ENCODE measurements at places on chromosomes 4 and X.

DNA sequence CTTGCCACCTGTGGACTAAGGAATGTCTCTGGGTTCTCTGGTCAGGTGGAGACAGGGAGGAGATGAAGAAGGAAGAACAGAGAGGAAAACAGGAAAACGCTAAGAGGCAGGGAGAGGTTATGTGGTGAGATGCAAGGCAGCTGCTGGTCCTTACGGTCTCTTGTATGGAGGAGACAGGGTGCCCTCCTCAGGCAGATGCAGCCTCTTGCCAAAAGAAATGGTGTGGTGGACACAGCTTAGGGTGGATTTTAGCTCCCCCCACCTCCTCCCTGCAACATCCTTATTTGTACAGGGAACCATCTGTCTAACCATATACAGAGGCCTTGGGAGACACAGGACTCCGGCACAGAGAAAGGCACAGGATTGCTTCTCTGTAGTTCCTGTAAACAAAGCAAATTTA lies 9.7 kb downstream of the OCIAD2 start:
- DNase-seq: peak; percentile 25

- no peak for DNase-seq
Measured at GRCh38 chr4:2822461-2823300, 21.0 kb upstream of the ADD1 start.

- DNase-seq: no peak
Measured at GRCh38 chrX:130628516-130628915, 226.7 kb downstream of the RBMX2 start.

DNA sequence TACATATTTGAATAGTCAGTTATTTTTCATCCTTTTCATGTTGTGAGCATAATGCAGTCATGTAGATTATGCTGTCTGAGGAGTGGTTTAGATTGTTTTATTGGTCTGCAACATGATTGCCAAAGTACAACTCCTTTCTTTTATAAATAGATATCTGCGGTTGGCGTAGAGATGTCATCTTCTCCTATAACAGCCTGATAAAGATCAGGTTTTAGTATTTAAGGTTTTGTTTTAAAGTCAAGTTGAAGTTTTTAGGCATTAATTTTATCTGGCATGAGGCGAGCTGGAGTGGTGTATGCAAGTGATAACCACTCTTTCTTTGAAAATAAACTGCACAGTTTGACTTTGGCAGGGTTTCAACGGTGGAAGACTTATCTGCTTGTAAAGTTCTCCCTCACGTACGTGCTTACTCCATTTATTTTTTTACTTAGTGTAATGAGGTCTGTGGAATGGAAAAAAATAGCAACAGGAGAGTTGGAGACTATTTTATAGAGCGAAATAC lies 126.3 kb downstream of the FBXO8 start:
- peak; percentile 92 for DNase-seq

- DNase-seq: no peak
Measured at GRCh38 chr4:102137217-102137616, 208.1 kb downstream of the SLC39A8 start.

- DNase-seq: no peak
Measured at GRCh38 chr4:57430726-57431125, 320.5 kb upstream of the IGFBP7 start.

DNA sequence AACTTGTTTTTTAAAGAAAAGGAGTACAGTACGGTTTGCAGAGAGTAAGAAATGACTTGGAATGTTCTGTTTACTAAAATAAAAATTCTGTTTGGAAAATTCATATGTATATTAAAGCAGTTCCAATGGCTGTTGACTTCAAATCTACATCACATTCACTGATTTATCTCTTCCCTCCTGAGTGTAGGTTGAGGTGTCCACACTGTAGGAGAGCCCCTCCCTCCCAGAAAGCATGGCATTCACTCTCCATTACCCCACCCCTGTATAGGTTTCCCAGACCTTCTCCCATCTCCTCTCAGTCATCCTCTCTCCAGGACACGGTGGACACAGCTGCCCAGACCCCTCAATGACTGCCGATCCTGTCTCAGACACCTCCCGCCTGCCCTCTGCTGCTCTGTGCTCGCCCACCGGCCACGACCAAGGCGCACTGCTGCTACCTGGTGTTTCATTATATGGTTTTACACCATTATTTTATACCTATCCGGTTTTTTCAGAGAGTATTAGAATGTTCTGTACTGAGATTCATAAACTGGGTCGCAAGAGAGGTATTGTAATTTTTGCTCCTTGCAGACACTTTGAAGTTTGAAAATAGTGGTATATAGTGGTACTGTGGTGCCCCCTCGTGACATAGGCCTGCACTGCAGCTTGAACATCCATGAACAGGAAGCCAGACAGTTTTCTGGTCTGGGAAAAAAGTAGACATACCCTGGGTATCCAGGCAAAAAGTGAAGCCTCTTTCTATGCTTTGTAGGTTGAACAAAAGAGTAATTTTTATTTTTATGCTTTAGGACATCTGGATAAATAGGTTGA lies 38.8 kb upstream of the BEX4 start:
- DNase-seq: peak; percentile 77

- no peak for DNase-seq
Measured at GRCh38 chrX:148541584-148541940, 41.1 kb downstream of the AFF2 start.

GRCh38 chr4:121951521-121952110 lies at the start of gene TRPC3:
Gene TRPC3 (minus strand): TSS chr4:121952060. CDS start chr4:121951680, 380 bp downstream.
- DNase-seq: no peak

GRCh38 chrX:28581522-28581921 lies 5.7 kb upstream of the IL1RAPL1 start:
- DNase-seq: no peak

- DNase-seq: no peak
Measured at GRCh38 chrX:486325-486724, 99.6 kb upstream of the PPP2R3B start.

GRCh38 chrX:30597216-30598012 lies 19.8 kb upstream of the TASL start:
- DNase-seq: no peak

GRCh38 chr4:26941951-26942350 lies 81.3 kb downstream of the STIM2 start:
- DNase-seq: peak; percentile 49

- DNase-seq: no peak
Measured at GRCh38 chrX:14963447-14964236, 90.4 kb downstream of the MOSPD2 start.

- no peak for DNase-seq
Measured at GRCh38 chr4:155430895-155431795, 54.4 kb upstream of the MAP9 start.

DNA sequence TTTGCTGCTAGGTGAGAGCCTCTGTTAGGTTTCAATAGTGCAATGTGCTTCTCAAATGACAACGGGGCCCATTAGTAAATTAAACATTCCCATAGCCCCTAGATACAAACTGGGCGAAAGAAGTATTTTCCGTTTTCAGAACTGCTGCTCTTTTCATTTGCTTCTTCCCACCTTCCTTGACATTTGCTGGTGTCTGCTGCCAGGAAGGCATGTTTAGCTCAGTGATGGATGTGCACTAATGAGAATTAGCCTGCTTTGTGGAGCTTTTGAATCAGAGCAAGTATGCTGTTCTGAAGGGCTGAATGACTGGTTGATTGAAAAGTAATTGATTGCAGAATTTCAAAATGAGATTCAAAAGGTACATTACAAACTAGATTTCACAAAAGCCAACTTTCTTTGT lies 57.0 kb downstream of the SHROOM3 start:
- DNase-seq: no peak

DNA sequence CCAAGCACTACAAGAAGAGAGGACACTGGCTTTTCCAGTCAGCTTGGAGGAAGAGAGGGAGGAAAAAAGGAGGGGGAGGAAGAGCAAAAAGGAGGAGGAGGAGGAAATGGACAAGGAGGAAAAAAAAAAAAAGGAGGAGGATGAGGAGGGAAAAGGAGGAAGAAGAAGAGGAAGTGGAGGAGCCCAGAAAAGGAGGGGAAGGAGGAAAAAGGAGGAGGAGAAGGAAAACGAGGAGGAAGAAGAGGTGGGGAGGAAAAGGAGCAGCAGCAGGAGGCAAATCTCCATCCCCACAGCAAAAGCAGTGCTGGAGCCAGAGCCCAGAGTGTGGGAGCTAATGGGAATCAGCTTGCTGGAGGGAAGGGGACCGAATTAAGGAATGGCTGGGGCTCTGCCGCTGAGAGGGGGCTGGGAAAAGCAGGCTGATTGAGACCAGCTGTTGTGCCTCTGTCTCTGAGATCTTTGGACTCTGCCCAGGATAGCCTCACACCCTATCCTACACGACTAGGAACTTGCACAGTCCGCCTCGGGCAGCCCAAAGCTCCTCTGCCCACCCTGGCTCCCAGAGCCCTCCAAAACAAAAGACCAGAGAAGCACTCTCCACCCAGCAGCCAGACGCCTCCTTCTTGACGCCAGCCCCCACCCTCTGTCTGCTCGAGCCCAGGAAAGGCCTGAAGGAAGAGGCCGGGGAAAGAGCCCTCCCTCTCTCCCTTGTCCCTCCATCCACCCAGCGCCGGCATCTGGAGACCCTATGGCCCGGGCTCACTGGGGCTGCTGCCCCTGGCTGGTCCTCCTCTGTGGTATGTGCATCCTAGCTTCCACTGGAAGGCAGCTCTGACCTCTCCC lies at the start of gene XPNPEP2:
XPNPEP2 (plus strand) TSS at position 514 of the 843 bp plus-strand sequence; CDS start at position 749, 235 bp downstream.
- no peak for DNase-seq

DNA sequence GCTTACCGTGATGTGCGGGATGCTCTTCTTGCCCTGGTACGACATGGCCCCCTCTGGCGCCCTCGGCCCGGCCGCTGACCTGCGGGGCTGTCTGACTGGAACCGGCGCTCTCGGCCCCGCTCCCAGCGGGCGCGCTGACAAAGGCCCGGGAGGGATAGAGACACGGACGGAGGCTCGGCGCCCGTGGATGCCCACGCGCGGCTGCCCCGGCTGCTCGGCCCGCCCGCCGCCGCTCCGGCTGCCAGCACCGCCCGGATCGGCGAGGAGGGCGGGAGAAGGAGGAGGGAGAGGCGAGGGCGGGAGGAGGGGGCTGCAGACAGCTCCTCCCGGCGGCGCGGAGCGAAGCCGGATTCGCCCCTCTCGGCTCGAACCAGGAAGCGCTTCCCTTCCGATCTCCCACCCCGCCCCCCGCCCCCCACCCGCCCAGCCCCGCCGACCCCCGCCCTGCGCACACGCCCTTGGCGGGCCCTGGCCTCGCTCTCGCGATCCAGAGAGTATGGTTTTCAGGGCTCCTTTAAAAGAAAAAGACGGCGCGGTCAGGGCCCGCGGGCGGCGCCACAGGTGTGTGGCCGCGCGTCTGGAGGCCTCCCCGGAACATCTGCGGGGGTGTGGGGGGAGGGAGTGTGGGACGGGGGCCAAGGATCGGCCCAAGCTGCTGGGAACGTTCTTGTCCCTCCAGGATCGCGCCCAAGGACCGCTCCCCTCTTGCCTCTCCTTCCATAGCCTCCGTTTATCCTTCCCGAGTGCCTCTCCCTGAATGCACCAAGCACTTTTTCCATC lies 4.5 kb downstream of the CRMP1 start:
- no peak for DNase-seq

- no peak for DNase-seq
Measured at GRCh38 chr4:4247696-4248028, 361 bp downstream of the TMEM128 start.
